ENCODE measurements at places on chromosomes 12 and 14.

DNA sequence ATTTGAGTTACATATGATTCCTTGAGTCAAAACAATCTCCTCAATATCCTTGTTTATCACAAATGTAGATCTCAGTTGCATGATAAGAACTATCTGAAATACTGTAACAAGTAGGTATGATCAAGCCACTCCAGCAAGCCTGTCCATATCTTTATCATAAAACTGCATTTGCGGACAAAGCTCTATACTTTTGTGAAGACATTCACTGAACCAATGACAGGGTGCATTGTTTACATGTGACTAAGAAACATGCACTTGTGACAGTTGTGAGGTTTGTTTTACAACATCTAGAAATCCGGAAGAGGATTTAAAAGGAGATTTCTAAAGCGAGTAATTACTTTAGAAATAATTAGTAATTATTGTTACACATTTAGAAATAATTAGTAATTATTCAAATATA is 111.7 kb downstream of the PPP2R5E start:
- no peak for DNase-seq

DNA sequence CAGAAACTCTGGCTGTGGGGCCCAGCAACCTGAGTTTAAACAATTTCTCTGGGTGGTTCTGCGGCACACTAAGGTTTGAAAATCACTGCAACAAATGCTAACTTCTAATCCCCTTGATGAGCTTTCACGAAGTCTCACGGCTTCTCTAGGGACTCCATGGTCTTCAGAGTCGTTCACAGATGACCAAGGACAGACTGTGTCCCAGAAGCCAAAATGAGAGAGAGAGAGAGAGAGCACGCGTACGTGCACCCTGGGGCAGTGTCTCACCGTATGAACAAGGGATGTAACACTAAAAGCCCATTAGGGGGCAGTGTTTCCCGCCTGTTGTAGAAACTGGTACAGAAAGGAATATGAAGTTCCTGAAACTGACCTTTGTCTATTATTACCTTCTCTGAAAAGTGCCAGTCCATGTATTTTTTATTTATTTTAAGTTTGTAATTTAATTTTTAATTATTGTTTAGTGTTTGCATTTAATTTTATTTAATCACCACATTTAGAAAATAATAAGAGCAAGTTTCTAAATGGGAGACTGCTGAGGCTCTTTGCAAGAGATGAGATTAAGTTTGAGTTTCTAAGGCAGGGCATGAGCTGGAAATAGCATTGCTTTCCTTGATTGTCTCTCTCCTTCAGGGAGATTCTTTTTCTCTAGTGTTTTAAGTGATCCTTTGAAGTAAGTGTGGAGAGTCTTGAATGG is 3.4 kb downstream of the APOLD1 start:
- DNase-seq = no peak

DNA sequence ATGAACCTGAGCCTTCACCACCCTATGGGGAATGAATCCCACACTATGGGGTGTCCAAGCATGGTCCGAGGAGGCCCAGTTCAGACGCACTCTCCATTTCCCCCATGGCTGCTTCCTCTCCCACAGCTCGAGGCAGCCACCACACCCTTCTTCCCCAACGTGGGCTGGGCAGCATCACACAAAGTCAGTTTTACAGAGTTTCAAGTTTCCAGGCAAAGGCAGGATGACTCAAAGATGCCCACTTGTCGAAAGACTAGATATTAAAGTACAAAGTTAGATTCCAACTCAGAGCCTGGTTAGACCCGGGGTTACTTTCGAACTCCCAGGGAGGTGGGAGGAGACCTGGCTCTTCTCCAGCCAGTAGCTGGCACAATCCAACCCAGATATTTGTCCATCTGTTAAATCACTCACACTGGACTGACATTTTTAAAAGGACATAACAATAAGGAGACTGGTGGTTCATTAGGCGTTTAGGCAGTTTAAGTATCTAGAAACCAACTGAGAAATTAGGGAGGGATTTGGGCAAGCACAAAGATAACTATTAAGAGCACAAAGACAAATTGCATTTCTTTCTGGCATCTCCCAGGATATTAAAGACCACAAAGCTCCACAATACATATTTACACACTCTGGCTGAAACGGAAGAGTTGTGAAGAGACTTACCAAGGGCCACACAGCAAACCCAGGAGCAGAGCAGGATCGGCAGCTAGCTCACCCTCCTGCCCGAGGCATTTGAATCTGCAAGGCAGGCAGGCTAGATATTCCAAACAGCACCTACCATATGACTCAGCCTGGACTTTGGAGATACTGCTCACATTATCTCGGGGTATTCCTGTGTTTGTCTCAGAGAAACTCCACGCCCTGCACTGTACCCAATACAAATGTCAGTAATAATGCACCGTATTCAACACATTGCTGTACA is 34.8 kb downstream of the TMCC3 start:
- DNase-seq = no peak

- no peak for DNase-seq
These were observed 63.2 kb downstream of the FBXO33 start for GRCh38 chr14:39369029-39369428.

- DNase-seq = no peak
These were observed 46.5 kb downstream of the PTPRO start for GRCh38 chr12:15368812-15369211.

DNA sequence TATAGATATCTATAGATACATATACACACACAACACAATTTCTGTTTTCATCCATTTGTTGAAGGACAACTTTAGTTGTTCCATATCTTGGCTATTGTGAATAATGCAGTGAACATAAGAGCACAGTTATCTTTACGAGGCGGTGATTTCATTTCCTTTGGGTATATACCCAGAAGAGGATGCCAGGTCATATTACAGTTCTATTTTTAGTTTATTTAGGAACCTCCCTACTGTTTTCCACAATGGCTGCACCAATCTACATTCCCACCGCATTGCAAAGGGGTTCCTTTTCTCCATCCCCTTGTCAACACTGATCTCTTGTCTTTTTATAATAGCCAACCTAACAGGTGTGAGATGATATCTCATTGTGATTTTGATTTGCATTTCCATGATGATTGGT is 143.4 kb upstream of the ARHGAP5 start:
- no peak for DNase-seq

GRCh38 chr12:15329891-15330290 is 7.6 kb downstream of the PTPRO start:
- DNase-seq = no peak

DNA sequence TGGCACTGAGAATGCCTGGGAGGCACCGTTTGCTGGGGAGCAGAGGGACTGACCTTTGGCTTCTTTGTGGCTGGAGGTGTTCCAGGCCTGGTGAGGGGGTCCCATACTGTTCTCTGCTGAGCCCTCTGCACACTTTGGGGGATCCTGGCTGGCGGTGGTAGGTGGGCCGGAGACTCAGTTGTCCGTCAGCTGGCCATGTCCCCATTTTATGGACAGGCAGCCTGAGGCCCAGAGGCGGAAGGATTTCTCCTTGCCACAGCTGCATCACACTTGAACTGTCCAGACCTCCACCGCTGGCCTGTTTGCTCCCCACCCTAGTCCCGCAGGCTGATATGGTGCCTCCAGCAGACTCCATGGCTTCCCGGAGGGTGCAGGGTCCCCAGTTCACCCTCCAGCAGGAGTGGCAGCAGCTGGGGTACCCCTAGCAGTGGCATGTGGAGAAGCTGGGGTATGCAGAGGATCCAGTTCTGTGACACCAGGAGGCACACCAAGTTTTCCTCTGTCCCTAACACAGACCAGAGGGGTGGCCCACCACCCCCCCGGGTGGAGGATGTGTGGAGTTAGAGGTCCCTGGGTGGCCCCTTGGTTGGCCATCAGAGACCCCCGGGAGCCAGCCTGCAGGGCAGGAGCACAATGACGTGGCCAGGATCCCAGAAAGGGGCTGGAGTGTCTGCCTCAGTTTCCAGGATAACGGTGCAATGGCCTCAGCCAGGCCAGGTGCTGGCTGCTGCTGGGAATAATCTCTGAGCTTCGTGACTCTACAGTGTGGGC is 14.8 kb downstream of the SLC25A29 start:
- no peak for DNase-seq

GRCh38 chr12:89200217-89200616 is 152.1 kb downstream of the DUSP6 start:
- no peak for DNase-seq

GRCh38 chr12:70045514-70045913 is 197.7 kb upstream of the CNOT2 start:
- DNase-seq = no peak

DNA sequence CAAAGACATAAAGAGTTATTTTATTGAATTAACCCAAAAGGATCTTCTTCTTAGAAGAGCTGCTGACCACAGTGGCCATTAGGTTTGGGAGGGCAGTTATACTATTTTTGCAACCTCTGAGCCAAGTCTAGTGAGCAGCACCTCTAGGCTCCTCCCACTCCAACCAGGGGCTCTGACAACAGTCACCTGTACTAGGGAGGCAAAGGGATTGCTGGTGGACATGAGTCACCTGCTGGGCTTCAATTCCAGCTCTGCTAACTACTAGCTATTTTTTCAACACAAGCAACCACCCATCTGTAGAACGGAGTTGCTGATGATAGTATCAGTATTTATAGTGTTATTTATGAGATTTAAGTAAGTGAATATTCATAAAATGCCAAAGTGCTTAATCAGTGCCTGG is 166.0 kb downstream of the KLHL28 start:
- no peak for DNase-seq

DNA sequence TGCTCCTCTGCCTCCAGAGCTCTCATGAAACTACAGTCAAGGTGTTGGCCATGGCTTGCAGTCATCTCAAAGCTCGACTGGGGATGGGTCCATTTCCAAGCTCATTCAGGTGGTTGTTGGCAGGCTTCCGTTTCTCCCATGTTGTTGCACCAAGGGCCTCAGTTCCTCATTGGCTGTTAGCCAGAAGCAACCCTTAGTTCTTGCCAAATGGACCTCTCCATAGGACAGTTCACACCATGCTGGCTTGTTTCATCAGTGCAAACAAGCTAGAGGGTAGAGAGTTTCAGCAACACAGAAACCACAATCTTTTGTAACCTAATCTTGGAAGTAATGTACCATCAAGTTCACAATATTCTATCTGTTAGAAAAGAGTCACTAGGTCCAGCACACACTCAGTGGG is 22.7 kb upstream of the PPM1A start:
- DNase-seq = no peak

- DNase-seq = no peak
These were observed 47.4 kb downstream of the ST8SIA1 start for GRCh38 chr12:22287101-22287500.

DNA sequence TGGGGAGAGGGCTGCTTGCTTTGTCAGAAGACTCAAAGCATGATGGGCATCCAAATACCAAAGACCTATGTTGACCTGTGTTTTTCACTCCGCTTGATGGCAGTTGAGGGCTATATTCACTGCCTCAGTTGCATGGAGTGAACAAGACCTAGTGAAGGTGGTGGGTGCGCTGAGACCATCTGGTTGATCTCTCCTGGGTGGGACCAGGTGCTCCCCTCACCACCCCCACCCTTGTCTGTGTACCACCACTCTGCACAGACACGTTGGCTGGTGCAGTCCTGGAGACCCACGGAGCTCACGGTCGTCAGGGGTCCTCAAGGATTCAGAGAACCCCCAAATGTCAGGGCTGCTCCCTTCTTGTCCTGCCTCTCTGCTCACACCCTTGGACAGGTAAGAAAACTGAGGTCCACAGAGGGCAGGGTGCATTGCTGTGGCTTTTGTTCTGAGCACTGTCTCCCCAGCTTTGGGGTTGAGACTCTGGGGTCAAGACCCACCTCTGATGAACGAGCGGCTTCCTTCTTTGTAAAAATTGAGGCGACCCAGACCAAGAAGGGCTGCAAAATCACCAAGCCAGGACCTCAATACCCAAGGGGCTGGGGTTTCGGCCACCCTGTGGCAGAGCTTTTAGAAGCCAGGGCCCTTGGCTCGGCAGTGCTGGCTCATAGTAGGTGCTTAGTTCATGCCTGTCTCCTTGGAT is 166.3 kb upstream of the RTL1 start:
- no peak for DNase-seq

- no peak for DNase-seq
These were observed 571 bp downstream of the ZNF891 start for GRCh38 chr12:133129368-133130037.

DNA sequence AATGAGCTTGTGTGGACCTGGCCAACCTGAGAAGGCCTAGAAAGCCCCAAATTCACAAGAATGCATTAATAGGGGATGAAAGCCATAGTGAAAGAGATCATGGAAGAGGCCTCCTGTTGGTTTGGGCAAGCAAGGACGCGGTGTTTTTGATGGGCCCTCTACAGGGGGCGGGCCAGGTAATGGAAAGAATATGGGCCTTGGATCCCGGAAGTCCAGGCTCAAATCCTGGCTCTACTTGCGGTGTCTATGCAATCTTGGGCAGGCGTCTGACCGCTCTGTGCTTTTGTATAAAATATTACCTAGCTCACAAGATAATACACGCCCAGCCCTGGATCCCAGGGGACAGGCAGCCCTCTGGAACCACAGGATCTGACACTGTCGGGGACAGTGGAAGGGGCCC is 41.1 kb upstream of the CLMN start:
- no peak for DNase-seq

GRCh38 chr12:26691234-26691970 is 141.6 kb downstream of the ITPR2 start:
- no peak for DNase-seq

DNA sequence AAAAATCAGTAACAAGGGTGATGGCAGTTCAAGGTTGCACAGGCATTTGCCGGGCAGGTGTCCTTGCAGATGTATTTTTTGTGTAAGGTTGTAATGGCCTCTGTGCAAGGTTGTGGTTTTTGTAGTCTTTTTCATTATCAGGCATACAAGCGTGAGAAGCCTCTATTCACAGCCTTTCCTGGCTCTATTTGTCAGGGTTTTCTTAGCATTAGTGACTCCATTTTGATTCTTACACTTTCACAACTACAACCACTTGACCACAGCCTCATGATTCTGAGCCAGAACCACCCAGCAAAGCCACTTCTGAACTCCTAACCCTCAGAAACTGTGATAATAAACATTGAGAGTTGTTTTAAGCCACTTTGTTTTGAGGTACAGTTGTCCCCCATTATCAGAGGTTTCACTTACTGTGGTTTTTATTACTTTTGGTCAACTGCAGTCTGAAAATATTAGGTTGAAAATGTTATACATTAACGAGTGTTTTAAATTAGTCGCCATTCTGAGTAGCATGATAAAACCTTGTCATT is 27.5 kb upstream of the CHGA start:
- no peak for DNase-seq

DNA sequence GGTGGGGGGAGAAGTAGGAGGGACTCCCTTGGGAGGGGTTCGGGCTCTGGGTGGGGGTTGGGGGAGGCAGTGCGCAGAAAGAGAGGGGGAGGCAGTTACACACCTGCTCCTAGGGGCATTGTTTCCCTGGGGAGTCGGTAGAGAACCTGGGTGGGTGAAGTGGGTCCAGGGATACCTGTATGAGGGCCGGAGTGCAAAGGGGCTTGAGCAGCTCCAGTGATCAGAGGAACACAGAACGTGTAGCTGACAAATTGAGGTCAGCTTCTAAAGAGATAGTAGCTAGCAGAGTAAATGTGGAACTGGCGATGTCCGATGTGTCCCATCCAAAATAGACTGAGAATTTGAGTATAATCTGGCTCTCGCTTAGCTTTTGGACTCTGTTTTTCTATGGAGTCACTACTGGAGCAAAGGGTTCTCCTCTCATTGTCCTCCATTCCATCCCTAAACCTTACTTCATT is 502 bp downstream of the SMARCD1 start:
- no peak for DNase-seq
